ENCODE measurements at places on chromosomes 4 and X.

DNA sequence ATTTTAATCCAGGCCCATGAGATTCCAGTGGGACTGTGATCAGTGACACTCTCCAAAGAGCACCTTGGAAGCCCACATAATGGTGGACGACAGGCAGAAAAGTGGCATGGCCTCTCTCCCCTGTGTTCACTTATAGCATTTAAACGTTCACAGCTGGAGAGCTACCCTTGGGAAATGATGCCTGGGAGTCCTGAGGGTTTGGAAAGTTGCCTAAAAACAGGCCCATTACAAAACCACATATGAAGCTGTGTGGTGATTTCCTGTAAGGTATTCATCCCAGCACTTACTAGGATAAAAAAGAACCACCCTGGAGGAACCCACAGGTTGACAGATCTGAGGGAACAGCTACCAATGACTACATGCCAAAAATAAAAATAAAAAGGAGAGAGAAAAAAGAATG lies 193.2 kb downstream of the RASL11B start:
- no peak for DNase-seq

DNA sequence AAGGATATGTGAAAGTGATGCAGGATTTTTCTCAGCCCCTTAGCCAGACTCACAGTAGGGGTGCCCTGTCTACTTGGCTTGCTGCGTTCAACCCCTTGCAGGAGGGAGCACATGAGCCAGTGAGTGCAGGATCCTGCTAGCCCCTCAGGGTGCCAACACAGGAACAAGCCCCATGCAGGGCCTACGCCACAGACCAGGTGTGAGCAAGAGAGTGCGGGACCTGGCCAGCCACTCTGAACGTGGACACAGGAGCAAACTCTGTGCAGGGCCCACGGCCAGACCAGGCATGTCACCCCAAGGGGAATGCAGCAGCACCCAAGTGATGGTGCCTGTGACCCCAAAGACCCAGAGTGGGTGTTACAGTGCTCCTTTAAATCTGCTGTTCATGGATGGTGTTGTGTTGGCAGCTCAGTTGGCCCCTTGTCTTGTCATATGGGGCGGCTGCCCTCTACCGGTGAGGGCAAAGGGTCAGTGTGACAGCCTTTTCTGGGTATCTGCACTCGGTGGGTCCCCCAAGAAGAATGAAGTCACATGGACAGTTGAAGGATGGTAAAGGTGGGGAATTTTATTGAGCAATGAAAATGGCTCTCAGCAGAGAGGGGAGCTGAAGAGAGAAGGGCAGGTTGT lies 188.4 kb upstream of the MAOA start:
- DNase-seq = no peak

GRCh38 chr4:121938282-121939092 lies 13.4 kb downstream of the TRPC3 start:
- DNase-seq = no peak

DNA sequence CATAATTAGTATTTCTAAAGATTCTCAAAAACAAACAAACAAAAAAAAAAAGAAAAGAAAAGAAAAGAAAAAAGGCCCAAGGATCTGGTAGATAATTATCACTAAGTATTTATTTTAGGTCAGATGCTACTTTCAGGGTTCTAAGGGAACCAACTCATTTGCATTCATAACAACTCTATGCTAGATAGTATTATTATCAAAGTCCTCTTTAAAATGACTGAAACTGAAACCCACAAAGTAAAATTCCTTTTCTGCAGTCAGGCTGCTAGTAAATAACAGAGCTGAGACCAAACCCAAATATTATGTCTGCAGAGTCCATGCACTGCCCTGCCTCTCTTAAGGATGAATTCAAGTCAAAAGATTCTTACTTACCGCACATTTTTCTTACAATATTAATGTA lies 38.3 kb upstream of the MAPK10 start:
- no peak for DNase-seq

DNA sequence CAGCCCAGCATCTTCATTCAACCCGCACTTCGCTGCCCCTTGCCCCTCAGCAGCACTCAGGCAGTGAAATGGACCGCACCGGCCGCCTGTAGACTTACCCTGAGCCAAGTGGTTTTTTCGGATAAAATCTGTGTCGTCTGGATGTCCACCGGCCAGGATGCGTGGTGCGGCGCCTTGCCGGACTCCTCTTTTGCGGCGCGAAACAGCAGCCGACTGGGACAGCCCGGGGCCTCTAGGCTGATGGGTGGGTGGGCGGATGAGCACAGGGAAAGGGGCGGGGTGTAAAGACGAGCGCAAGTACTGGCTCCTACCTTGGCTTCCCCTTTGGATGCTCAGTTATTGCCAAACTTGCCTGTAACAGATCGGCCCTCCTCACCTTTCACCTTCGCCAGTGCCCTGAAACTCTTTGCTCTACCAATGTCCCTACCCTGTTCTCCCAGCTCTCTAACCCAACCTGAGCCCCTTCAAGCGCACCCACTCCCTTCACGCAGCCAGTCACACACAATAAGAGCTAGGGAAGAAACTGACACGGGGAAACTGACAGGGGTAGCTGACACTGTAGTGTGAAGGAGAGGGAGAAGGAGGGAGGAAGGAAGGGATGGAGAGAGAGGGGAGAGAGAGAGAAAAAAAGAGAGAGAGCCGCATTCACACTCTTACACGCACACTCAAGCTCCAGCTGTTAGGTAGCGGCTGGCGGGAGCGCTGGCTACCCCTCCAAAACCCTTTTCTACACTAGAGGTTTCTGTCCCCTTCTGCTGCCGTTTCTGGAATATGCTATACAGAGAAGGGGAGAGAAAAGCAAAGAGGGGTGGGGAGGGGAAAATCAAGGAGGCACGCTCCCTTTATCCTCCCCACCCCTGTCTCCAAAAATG lies 559 bp downstream of the TRPC5 start:
- DNase-seq = no peak

DNA sequence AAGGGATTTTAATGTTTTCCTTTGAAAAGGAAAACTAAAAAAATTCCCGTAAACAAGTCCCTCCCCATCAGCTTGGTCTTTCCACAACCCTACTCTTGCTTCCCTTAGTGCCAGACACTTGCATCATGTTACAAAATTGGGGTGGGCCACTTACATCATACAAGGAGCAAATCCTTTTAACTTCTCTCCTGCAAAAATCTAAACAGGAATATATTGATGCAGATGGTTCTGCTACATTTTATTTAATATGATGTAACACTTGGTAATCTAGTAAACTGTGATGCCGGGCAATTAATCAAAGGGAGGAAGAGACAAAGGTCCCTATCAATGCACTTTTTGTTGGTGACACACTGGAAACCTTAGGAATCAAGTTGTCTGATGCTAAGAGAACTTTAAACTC lies 125.3 kb downstream of the UBE2K start:
- DNase-seq = no peak

DNA sequence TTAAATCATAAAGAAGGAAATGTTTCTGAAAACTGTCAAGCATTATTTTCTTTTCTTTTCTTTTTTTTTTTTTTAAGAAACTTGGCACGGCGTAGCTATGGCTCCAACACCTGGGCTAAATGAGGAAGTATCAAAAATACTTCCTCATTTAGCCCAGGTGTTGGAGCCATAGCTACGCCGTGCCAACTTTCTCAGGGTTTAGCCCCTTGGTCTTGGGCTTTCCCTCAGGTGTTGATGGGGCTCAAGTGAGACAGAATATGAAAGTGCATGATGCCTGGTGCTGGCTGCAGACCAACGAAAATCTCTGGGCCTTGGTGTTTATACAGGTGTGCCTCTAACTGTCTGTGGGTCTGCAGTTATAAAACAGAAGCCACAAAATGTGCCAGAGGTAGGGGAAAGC lies 132.7 kb downstream of the ARHGAP24 start:
- no peak for DNase-seq

DNA sequence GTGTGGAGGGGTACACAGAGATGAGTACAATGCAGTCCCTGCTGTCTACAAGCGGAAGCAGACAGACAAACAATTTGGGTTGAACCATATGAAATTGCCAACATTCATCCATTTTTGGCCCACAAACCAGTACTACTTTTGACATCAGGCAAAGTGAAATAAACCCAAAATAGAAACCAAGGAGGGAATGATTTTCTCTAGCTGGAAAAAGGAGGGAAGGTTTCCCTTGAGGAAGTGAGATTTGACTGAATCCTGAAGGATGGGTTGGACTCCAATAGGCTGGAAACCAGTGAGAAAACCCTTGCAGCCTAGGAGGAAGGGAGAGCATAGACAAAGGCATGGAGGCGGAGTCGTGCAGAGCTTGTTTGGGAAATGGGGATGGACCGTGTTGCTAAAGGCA lies 63.5 kb upstream of the PJA1 start:
- DNase-seq = no peak

- DNase-seq = no peak
Measured at GRCh38 chr4:23730998-23731397, 158.8 kb downstream of the PPARGC1A start.

All from stimulated activated CD4-positive, alpha-beta T cell treated with anti-CD3 and anti-CD28 coated beads, TNF-alpha, amount 100 ng/mL, for 1 hour (primary cell).